ENCODE measurements at places on chromosomes 4 and X.
A peak's percentile ranks its signal among the peaks of the same experiment; 100 is the strongest.

GRCh38 chrX:30533266-30533665 is 44.3 kb downstream of the TASL start:
- peak; percentile 49 for ATAC-seq

DNA sequence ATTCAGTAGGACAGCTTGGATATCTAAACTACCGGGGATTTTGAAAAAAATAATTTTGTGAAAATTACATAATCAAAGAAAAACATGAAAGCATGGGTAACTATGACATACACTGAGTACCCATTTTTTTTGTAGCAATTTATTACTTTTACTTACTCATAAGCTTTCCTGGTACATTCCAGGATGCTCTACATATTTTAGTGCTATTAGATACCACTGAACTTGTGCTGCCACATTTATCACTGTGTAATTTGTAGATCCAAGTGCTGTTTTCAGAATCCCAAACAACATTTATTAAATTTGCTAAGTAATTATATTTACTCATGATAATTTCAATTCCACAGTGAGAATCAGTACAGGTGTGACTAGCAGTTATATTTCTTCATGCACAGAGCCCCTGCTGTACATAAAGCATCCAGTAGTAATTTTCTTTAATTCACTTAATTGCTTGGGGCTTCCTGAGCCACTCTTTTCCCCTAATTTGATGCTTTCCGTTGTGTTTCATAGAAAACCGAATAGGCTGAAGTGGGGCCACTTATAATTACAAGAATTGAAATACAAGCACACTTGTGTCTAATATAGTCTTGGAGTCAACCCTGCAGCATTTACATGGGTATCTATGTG is 2254.4 kb downstream of the ARAP2 start:
- ATAC-seq: no peak

- ATAC-seq: no peak
Measured at GRCh38 chr4:25310066-25310802, 2.3 kb upstream of the ZCCHC4 start.

DNA sequence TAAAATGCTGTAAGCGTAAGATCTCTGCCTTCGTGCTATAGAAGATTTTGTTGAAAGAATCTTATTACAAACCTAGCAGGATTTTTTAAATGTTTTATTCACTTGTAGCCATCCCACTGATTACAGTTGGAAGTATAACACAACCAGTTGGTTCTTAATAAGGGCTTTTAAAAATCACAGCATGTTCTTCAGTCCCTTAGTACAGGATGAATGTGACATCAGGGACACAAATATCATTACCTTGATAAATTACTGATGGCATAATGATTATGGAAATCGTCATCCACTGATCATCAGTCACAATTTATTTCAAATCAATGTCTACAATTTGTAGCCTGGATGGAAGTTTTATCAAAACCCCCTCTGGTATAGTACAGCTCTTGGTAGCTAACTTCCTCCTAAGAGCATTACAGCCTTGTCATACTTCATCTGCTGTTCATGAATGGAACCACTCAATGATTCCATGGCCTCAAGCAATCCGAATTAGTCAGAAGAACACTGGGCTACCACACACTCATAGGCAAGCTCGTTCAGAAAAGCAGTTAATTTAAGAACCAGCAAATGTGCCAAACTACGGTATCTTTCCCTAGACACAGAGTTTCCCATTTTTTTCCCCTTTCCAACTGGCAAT is 389.2 kb upstream of the TENM3 start:
- peak; percentile 87 for ATAC-seq

GRCh38 chr4:150418757-150419410 is 163.1 kb upstream of the MAB21L2 start:
- no peak for ATAC-seq

DNA sequence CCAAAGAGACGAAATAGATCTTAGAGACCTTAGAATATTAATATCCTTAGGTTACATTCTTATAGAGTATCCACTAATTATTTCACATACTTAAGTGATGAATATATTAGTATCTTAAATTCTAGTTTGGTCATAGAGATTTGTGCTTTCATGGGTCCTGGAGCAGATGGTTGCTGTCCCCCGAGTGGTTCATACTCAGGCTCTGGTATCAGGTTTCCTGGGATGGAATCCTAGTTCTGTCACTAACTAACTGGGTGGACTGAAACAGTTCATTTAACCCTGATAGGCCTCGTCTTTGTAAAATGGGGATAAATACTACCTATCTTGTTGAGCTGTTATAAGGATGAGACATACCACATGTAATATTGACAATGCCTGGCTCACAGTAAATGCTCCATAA is 264.6 kb downstream of the TENM3 start:
- no peak for ATAC-seq

DNA sequence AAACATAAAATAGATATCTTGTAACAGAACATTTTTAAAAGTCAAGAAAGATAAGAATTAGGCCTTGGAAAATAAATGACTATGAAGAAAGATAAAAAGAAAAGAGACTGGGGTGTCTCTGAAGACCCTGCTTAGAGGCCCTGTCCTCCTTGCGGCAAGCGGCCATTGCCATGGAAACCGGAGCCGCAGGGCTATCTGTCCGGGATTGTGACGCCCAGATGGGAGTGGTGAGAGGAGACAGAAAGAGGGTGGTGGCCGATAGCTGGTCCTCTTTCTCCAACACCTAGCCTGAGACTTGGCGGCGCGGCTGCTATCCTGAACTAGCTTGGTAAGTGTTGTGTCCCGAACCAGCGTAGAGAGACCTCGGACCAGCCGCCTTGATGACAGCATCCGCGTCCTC is at the start of gene DUSP21:
Gene DUSP21 (plus strand): TSS at position 269 of the 400 bp plus-strand sequence. CDS start 112 bp downstream, at position 381.
- no peak for ATAC-seq

DNA sequence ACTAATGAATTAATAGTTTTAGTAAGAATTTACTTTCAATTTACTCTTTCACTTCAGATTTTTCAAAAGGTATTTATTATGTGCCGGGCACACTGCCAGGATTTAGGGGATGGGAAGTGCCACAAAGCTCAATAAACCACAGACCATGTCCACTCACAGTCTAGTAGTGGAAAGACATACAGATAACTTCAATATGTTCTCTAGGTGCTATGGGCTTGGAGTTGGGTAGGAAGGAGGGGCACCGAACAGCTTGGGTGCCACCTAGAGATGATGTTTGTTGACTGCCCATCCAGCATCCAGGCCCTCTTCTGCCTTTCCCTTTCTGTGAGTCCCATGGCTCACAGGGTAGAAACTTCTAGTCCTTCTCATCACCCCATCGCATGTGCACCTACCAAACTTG is 17.8 kb downstream of the MFAP3L start:
- no peak for ATAC-seq

DNA sequence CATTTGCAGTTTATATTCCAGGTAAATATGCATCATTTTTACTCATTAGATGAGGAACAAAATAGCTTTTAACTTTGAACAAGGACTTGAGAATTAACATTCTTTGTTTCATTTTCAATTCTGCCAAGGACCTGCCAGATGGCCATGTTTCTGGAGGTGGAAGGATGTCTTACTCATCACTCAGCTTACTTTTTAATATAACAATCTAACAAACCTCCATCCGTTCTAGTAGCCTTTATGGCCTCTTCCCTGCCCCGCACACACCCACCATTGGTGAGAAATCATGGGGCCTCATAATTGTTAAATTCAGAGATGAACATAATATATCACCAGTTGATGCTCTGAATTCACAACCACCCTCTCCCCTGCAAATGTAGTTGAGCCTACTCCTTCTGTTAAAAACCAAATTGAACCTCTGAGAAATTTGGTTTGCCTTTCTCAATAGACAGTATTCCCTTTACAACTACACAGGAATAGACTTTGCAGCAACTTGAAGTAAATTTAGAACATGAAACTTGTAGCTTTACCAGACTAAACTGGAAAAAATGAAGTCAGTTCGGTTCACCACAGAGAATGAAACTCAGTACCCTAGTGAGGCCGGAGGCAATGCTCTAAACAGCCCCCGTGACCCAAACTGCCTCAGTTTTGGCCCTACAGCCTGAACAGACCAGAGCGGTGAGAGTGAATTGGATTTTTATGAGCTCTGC is 50.1 kb upstream of the ACSL4 start:
- no peak for ATAC-seq

DNA sequence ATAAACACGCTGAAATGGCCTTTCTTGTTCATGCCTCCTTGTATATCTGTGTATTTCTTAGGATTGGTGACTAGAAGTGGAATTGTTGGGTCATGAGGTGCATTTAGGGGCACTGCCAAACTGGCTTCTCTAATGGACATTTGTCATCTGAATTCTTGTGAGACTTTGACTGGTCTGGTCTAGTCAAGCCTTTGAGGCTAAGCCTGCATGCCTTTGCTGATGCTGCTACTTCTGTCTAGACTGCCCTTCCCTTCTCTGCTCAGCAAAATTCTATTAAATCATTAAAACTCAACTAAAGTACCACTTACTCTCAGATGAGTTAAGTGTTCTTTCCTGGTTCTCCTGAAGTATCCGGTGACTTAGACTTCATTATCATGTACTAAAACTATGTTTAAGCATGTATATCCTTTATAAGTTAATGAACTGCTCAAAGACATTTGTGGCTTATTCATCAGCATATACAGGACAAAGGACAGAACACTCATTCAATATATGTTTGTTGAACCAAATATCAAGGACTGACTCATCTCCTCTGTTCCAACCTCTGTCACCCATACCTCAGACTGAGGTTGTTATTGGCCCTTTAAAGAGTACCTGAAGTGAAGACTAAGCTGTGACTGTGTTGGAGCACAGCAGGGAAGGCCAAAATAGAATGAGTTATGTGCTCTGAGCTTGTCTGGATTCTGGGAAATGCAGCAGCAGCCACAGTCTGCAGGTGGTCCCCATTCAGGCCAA is 9.0 kb downstream of the TCEAL1 start:
- no peak for ATAC-seq

DNA sequence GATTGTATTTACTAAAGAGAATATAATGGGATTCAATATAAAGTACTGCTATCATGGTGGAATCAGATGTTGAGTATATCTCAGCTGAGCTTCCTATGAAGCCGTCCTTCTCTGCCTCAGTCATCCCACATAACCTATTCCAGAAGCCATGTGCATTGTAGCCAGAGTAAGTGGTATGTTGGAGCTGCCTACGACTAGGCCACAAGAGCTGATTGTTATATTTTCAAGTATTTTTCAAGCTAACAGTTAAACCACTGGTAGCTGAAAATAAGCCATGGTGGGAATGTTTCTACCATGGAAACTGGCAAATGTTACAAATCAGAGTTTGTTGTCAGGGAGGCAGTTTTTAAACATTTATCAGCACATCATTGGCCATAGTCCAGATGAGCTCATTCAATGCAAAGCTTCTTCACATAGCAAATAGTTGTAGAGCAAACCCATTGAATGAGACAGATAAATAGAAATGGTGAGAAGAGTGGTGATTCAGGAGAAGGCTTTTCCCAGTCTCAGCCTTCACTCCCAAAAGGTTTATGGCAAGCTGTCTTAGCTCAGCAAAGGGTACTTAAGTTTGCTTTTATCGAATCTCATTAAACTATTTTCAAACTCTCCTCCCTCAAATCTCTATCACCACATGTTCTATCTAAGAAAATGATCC is 436.4 kb downstream of the PCDH19 start:
- no peak for ATAC-seq

DNA sequence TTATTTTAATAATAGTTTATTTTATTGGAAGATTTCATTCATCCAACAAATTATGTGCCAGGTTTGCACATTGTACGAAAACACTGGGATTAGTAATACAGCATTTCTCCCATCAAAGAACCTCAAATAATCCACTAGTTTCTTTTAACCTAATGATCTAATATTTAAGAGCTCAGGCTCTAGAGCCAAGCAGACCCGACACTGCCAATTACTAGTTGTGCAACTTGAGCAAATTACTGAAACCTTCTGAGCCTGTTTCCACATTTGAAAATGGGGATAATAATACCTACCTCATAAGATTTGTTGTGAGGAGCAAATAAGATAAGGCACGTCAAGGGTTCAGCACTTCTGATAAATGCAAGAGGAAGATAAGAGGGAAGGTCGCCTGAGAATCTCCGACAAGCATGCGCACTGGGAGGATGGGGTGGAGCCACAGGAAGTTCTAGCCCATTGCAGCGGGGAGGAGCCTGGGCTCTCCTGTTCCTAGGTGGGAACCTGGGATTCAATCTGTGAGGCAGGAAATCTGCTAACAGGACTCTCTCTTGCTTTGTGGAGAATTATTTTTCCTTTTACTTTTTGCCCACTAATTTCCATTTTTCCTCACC is 141.5 kb upstream of the SMAD1 start:
- no peak for ATAC-seq

DNA sequence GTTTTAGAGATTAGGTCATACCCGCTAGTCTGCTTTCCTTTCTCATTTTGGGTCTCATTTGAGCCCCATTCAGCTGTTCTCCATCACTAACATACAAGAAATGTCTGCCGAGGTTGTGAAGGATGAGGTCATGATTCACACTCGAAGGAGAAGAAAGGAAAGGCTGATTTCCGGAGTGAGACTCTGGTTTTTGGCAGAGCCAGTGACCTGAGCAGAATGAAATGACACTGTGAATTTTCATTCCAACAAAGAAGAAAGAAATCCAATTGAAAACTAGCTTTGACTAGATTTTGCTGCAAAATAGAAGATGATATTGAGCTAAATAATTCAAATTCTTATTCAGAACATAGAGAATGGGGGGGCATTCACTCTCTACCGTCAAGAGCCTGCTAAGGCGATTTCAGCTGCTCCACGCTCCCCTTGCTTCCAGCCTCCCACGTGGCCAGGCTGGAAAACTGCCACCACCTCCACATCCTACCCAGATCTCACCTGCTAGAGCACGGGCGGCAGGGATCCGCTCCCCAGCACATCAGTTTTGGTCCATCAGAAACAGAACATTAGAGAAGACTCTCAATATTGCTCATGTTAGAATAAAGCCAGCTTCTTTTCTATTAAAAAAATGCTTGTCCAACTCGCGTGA is 39.0 kb downstream of the F11 start:
- ATAC-seq: no peak

- ATAC-seq: peak; percentile 94
Measured at GRCh38 chrX:37644381-37645305, 40.9 kb upstream of the XK start.
